ENCODE measurements at places on chromosomes 2 and 18.
A peak's percentile ranks its signal among the peaks of the same experiment; 100 is the strongest.

DNA sequence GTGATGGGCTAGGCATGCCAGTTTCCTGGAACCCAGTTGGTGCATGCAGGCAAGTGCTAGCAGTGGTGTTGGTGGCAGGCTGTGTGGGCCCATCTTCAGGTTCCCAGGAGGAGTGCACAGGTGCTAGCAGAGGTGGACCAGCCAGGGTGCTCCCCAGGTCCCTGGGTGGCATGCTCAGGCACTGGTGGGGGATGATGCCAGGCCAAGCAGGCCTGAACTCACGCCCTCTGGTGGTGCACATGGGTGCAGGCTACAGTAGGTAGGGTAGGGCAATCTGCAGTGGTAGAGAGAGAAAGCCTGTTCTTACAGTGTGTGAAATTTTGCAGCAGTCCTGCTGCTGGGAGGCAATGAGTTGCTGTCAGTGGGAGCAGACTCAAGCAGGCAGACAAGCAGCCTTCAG lies 1651.8 kb downstream of the DPP10 start:
- no peak for DNase-seq

GRCh38 chr2:24749069-24749691 lies 44.0 kb downstream of the PTRHD1 start:
- no peak for DNase-seq

- no peak for DNase-seq
Observed at GRCh38 chr2:7953195-7953594, 728.7 kb upstream of the ID2 start.

GRCh38 chr2:229805559-229805958 lies 91.2 kb upstream of the DNER start:
- no peak for DNase-seq

GRCh38 chr2:75326645-75327044 lies 127.3 kb upstream of the TACR1 start:
- no peak for DNase-seq

DNA sequence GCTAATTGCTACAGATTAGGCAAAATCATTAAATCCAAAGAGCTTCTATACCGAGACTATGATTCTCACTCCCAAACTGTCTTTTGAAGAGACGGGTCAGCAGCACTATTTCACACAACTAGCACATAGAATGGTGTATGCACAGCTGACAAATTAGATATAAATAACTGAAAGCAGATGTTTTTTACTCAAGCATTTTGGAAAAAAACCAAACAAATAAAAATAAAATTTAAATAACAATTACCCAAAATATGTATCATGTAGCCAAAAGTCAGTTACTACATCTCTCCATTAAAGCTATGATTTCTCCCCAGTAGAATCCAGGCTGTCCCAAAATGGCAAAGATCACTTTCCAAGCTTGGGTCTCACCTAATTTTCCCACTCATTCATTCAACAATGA lies 107.9 kb downstream of the TMEM163 start:
- DNase-seq: no peak

- DNase-seq: no peak
Observed at GRCh38 chr18:76259096-76259495, 235.9 kb downstream of the ZNF516 start.

GRCh38 chr18:61702007-61702406 lies 190.8 kb downstream of the RNF152 start:
- no peak for DNase-seq

DNA sequence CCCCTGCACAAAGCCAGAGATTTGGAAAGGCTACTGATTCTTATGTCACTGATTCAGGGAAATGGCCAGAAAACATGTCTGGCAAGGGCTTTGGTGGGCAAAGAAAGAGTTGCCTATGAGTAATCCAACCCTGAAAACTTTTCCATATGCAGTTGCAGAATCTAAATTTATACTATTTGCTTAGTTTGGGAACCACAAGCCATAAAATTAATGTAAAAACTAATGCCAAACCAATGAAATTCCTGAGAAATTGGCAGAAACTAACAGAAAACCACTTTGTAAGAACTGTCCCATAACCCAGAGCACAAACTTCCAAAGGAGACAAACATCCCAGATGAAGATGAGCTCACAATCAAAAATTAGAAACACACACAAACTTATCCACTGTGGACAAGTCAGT lies 48.8 kb downstream of the TCF4 start:
- no peak for DNase-seq

- DNase-seq: no peak
Observed at GRCh38 chr2:224217962-224218347, 178.9 kb upstream of the SERPINE2 start.

DNA sequence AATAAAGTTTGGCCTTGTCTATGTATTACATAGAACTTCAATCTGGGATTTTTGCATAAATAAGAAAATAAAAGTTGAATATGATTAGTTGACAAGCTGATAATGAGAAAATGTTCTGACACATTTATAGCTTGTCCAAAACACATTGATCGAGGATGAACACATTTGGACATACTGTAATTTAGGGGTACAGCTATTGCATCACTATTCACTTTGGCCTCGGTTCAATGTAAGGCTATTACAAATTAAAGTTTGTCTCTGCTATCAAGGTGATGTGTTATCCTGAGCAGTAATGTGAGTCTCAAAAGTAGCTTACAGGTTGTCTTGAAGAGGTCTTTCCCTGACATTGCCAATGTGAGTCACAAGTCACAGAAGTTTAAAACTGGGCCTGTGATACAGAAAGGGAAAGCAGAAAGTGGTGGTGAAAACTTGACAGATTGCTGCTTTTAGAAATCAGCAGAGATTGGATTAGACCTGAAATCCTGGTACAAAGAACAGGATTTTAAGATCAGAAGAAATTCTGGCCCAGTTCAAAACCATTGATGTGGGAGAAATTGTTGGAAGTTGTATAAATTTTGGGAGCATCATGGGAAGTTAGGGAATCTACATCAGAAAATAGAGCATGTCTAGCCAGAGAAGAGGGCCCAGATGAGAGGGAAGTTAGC lies 674.1 kb downstream of the NYAP2 start:
- DNase-seq: no peak

- peak; percentile 71 for DNase-seq
Observed at GRCh38 chr18:21167641-21168377, 56.2 kb upstream of the ROCK1 start.

DNA sequence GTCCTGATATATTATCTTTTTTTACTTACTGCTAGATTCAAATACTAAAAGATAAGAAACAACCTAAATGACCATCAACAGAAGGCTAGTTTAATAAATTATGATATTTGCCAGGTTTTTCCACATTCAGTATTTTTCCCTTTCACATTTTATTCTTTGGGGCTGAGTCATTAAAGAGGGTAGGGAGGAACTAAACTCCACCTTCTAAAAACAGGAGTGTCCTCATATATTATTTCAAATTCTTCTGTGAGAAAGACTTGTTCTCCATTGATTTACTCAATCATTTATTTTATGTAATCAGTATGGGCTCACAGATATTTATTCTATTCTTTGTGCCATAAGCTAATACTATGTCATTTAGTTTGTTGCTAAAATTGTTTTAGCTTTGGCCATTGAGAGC lies 9.0 kb downstream of the HDHD2 start:
- no peak for DNase-seq

DNA sequence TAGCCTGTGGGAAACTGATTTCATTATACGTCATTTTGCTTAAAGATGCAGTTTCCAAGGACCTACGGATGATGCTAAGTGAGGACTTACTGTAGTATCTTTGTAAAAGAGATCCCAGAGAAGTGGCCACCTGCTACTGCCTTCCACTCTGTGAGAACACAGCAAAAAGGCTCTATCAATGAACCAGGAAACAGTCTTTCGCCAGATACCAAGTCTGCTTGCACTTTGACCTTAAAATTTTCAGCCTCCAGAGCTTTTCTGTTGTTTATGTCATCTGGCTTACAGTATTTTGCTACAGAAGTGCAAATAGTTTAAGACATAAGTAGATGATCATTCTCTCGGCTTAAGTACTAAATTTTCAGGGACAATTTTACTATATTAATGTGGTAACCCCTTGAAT lies 847.9 kb upstream of the CHAC2 start:
- peak; percentile 28 for DNase-seq

GRCh38 chr2:24856791-24857211 lies 63.2 kb downstream of the ADCY3 start:
- no peak for DNase-seq

GRCh38 chr2:95043300-95044093 lies 18.0 kb downstream of the MAL start:
- DNase-seq: no peak

DNA sequence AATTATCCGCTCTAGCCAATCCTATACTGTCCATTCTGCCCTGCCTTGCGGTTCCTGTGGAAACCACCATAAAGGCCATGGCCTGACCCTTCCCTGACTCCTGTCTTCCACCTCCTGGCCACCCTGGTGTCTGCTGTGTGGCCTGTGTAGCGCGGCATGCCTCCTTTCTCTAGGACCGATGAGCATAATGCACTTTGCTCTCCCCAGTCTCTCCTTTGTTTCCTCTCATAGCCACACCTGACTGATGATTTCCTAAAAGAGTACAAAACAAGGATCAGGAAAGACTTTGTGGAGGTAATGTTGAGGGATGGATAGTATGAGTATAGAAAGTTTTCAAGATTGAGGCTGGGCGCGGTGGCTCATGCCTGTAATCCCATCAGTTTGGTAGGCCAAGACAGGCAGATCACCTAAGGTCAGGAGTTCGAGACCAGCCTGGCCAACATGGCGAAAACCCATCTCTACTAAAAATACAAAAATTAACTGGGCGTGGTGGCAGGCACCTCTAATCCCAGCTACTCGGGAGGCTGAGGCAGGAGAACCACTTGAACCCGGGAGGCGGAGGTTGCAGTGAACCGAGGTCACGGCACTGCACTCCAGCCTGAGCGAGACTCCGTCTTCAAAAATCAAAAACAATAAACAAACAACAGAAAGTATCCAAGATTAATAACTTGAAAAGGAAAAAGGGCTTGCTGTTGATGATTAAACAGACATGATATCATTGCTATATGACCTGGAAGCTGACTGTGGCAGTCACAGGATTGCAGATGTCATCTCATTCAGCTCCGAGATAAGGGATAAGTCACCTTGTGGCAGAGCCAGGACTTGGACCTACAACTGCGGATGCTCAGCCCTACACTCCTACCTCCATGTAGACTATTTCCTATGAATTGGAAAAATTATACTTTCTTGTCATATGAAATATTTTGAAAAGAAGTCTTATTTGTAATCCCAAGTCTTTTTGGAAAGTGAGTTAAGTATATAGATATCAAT lies 16.6 kb downstream of the SOWAHC start:
- peak; percentile 88 for DNase-seq

DNA sequence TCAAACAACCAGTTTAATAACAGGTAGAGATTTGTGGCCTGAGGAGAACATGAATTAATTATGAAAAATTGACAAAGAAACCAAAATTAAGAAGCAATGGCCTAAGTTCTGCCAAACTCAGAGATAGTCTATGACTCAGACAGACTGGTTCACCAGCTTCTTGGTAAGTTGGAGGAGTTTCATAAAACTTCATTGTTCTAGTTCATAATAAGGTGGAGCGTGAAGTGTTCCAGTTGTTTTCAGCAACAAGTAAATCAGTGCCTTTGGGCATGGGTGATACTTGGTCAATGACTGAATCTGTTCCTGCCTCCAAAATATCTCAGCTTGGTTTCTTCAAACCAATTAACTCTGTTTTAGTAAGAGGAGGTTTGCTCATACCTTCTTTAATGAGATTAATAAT lies 40.0 kb downstream of the SLC40A1 start:
- DNase-seq: no peak

- DNase-seq: no peak
Observed at GRCh38 chr2:226652983-226653765, 146.4 kb downstream of the IRS1 start.

DNA sequence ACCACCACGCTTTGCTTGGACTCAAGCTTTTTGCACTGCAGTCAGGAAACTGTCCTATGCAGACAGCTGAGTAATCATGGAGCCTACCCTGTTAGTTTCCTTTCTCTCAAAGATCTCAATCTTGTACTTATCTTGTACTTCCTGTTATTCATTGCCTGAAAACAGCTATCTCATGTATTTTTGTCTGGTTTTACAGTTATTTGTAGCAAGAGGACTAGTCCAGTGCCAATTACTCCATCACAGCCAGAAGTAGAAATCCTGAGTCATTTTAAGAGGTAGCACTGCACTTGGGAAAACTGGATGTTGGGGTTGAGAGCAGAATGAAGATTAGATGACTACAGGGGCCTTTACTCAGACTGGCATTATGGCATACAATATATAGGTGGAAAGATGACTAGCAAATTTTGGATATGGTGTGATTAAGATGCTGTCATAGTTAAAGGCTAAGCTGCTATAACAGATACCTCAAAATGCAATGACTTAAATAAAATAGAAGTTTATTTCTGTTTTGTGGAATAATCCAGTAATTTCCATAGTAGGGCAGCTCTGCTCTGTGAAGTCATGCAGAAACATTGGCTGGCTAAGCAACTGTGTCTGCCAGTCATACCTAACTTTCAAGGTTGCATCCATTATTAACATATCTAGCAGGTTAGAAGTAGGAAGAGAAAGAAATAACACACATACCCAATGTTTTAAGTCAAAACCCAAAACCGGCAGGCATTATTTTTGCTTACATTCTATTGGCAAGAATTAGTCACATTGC lies 21.1 kb upstream of the CHMP3 start:
- no peak for DNase-seq

- no peak for DNase-seq
Observed at GRCh38 chr2:187382131-187382530, 65.9 kb downstream of the CALCRL start.

GRCh38 chr2:25042321-25043240 lies 705 bp downstream of the EFR3B start:
- DNase-seq: no peak

- no peak for DNase-seq
Observed at GRCh38 chr2:132645722-132646539, 24.1 kb downstream of the LYPD1 start.

DNA sequence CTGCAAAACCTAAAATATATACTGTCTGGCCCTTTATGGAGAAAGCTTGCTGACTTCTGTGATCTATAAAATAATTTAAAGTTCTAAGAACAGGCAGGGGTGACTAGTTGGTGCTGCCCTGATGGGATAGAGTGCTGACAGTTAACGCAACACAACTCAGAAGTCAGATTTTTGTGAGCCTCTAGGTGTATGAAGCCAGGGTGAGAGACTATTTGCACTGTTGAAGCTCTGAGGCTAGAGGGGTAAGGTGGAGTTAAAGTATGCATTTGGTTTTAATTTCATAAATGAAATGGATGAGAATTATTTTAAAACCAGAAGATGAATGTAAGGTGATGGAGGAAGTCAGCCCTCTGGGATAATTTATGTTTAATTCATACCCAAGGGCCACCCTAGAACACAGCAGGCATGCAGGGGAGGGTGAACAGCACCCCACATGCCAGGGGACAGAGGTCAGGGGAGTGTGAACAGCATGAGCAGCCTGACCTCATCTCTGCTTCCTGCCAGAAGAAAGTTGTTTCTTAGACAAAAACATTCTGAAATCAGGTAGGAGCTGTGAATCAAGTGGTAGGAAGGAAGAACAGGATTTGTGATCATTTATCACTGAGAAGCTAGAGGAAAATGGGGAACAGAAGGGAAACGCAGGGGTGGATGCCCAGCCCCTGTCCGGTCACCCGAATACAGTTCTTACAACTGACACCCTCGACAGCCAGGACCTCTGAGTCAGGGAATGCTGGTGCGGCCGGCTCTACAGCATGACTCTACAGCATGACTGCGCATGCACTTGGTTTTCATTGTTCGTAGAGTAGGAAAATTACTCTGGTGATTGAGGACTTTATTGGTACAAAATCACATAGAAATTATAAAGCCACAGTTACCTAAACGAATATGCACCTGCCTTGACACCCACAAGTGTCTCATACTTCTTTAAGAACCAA lies 93.1 kb downstream of the MBP start:
- DNase-seq: no peak

GRCh38 chr2:225582355-225583116 lies 183.0 kb downstream of the NYAP2 start:
- no peak for DNase-seq

- DNase-seq: no peak
Observed at GRCh38 chr2:39608686-39609441, 56.9 kb upstream of the TMEM178A start.
